SHP77 (cell line): ENCODE measurements at places on chromosomes 6 and 20.
A peak's percentile ranks its signal among the peaks of the same experiment; 100 is the strongest.

DNA sequence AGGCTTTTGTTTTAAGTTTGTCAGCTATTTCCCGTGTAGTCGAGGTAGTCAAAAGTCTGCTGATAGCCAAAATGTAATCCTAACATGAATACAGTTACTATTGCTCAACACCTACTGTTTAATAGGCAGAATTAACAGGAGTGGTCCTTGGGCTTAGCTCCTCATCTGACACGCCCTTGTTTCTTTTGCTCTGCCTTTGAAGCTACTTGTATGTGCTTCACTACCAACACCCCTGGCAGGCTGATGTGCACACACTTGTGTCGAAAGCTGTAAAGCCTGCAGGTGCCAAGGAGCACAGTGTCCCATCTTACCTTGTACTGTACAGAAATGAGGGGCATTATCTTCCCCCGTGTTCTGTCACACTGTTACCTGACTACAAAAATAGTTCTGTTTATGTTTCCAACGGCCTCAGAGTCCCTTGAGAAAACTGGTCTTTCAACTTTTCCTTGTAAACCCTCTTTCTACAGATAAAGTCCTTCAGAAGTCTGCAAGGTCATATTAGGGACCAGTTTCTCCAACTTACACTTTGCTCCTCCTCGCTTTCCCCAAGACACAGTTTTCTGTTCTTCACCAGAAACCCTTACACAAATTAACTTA is 9.3 kb downstream of the SDHAF4 start:
- no peak for DNase-seq

GRCh38 chr20:3392756-3393155 is 14.7 kb downstream of the DNAAF9 start:
- DNase-seq: no peak

GRCh38 chr6:112149236-112149635 is 61.8 kb downstream of the FAM229B start:
- no peak for DNase-seq

- no peak for DNase-seq
These were observed 696.7 kb downstream of the DHX35 start for GRCh38 chr20:39658662-39659409.

DNA sequence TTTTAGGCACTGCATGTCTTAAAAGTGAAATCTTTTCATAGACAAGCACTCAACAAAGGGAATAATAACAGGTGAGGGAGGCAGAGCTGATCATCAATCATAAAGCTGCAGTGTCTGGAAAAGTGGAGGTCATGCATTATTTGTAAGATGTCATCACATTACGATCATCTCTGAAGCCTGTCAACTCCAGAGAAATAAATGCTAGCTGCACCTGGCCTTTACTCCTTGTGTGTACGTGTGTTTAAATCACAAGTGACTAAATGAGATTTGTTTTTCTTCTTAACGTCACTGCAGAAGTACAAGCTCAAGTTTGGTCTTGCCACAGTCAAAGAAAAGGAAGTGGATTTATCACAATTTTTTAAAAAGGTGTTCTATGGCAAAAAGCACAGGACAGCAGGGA is 275.5 kb upstream of the SGK1 start:
- DNase-seq: peak; percentile 75
